ENCODE measurements at places on chromosomes 7 and 10.

DNA sequence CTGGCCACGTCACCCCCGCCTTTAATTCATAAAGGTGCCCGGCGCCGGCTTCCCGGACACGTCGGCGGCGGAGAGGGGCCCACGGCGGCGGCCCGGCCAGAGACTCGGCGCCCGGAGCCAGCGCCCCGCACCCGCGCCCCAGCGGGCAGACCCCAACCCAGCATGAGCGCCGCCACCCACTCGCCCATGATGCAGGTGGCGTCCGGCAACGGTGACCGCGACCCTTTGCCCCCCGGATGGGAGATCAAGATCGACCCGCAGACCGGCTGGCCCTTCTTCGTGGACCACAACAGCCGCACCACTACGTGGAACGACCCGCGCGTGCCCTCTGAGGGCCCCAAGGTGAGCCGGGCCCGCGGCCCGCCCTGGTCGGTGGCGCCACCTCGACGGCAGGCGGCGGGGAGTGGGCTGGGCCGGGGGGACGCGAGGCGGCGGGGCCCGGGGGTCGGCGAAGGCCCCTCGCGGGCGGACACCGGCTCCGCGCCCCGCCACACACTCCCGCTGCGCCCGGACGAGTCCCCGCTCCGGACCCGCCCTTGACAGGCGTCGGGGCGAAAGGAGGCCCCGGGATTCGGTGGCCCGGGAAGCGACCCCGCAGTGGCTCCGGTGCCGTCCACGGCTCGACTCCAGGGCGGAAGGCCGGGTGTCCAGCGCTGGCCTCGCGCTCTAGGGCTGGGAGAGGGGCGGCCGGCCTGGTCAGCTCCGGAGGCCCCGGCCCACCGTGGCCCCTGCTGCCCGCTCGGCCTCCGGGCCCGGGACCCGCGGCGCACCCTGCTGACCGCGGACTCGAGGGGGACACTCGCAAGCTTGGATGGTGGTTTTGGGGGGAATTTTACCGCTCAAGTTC lies 557 bp downstream of the BAG3 start:
- DNase-seq, result no peak

- no peak for DNase-seq
Observed at GRCh38 chr7:135466442-135467206, 43.3 kb downstream of the CNOT4 start.

- DNase-seq, result no peak
Observed at GRCh38 chr10:119331061-119331460, 123.7 kb downstream of the GRK5 start.

GRCh38 chr10:113736576-113736975 lies 14.9 kb upstream of the PLEKHS1 start:
- DNase-seq, result peak; percentile 54

DNA sequence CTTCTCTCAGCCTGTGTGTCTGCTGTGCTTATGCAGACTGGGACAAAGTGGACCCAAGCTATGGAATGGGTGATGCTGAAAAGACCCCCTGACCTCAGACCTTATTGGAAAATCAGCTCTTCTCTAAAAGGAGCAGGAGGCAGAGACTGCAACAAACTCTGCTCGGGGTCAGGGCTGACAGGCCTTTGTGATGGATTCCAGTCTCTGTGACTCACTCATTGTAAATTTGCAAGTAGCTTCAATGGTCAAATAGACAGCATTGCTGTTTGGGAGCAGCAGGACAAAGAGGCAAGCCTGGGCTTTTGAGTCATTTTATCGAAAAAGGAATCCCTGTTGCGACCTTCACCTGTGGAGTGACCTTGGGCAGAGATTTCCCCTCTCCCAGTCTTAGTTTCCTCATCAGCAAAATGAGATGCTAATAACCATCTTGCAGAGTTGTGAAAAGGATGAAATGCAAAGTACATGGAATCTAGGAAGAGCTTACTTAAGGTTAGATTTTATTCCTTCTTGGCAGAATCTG lies 26.1 kb upstream of the GPR26 start:
- DNase-seq, result peak; percentile 40

DNA sequence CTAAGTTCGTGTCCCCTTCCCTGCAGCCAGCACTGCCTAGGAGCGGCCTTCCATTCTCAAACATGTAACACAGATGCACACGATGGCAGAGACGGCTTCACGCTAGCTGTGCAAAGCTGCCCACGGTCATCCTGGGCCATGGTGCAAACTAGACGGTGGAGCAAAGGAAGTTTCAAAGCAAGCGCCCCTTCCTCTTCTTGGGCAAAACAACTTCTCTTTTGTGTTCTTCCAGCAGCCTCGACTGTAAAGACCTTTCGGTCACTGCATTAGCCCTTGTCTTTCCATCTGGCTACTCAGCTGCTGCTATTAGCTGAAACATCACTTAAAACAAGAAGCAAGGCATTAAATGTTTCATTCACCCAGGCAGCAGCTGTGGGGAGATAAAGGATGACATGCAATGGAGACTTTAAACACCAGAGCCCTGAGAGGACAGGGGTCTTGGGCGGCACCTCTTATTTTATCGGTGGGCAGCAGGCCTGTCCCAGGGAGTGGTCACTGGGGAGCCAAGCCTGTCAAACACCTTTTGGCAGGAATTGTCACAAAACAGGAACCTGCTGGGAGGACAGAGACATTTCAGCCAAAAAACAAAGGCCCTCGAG lies 214.8 kb downstream of the KLF6 start:
- DNase-seq, result no peak

- DNase-seq, result no peak
Observed at GRCh38 chr7:157405914-157406810, 69.4 kb downstream of the DNAJB6 start.

- no peak for DNase-seq
Observed at GRCh38 chr7:930975-931758, 23.3 kb downstream of the ADAP1 start.

GRCh38 chr10:26857991-26858706 lies 2.6 kb downstream of the ABI1 start:
- DNase-seq, result peak; percentile 34

GRCh38 chr10:93995598-93996271 lies 2.0 kb downstream of the PLCE1 start:
- DNase-seq, result peak; percentile 57

DNA sequence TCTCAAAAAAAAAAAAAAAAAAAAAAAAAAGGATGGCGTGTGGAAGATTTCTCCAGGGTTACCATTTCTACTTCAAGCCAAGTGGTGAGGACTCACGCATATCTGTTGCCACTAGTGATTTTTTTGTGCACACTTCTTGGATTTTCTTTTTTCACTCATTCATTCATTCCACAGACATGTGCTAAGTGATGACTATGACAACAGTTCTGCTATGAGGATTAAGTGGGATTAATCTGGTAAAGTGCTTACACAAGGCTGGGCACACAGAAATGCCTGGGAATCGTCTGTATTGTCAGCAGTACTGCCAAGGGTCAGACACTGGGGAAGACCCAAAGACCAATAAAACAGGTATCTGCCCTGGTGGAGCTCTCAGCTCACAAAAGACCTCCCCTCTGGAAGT lies 6.3 kb upstream of the OPN1SW start:
- no peak for DNase-seq

DNA sequence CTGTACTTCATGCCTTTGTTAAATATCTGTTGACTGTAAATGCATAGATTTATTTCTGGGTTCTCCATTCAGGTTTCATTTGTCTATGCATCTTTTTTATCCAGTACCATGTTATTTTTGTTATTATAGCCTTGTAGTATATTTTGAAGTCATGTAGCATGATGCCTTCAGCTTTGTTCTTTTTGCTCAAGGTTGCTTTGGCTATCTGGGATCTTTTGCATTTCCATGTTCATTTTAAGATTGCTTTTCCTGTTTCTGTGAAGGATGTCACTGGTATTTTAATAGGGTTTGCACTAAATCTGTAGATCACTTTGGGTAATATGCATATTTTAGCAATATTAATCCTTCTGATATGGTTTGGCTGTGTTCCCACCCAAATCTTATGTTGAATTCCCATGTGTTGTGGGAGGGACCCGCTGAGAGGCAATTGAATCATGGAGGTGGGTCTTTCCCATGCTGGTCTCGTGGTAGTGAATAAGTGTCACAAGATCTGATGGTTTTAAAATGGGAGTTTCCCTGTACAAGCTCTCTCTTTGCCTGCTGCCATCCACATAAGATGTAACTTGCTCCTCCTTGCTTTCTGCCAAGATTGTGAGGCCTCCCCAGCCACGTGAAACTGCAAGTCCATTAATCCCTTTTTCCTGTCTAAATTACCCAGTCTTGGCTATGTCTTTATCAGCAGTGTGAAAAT lies 302.8 kb upstream of the SEMA3C start:
- no peak for DNase-seq

GRCh38 chr10:69934768-69935167 lies 117.9 kb upstream of the MACROH2A2 start:
- no peak for DNase-seq

GRCh38 chr7:30472784-30473775 lies 5.5 kb downstream of the NOD1 start:
- DNase-seq, result peak; percentile 88

DNA sequence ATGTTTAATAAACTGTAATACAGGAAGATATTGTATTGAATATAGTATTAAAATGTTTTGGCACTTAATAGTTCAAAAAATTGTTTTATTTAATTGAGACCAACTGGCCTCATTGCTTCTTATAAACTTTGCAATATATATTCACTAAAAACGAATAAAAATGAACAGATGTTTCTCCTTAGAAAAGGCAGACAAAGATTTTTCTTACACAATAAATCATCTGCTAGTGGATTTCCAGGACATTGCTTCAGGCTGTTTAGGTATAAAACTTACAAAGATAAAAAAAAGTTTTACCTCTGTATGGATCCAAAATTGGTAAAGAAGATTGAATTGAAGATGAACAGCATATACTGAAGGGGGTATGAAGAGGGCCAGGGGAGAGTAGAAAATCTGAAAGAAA lies 143.6 kb downstream of the AGMO start:
- DNase-seq, result no peak

DNA sequence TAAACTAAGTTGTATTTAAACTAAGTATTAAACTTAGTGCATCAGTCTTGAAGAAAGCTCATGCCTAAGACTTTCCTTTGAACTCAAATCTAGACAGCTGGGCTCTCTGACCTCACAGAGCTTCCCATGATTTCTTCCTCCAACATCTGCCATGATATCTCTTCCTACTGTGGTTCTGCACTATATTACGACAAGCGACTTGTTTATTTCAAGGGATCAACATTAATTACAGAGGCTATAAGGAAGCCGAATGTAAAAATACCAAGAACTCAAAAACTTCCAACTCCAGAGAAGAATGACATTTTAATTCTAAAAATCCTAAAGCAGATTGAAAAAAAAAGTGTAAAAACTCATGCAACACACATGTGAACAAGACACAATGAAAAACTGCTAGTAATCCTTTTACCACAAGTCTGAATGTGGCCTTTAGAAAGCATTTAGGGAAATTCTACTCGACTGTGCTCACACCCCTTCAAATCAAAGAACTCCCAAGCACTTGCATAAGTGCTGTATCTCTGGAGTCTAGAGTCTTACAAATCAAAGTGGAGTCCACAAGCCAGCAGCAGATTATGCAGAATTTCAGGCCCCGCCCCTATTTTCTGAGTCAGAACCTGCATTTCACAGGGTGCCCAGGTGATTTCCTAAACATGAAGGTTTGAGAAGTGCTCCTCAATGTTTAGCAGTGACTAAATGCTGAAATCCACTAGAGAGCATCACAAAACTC lies 22.7 kb upstream of the WASHC2A start:
- peak; percentile 1 for DNase-seq

GRCh38 chr10:76291175-76291574 lies 859.8 kb downstream of the LRMDA start:
- DNase-seq, result peak; percentile 46

- DNase-seq, result no peak
Observed at GRCh38 chr7:100567031-100567730, 6.5 kb downstream of the SAP25 start.

GRCh38 chr10:105262666-105263065 lies 621.6 kb downstream of the SORCS3 start:
- DNase-seq, result peak; percentile 49

DNA sequence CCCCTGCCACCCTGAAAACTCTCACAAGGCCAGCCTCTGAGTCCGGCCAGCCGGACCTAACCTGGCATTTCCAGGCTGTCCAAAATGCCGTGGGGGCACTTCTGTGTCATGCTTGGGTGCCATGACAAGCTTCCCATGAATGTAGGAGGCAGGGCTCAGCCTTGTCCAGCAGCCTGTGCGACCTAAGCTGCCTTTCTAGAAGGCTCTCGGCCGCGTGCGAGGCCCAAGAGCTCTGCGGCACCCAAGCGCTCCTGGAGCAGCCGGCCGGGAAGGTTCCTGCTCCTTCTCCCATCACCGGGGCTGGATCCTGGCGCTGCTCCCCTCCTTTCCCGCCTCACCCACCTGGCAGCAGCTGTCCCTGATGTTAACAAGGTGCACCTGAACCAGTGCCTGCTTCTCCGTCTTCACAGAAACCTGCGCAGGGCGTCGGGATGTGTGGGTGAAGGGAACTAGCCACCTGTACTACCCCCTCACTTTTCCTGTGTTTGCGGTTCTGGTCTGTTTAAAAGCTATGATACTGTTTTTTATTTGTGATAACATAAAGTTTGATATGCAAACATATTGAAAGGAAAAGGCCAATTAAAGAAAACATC lies 6.1 kb downstream of the GPER1 start:
- no peak for DNase-seq

GRCh38 chr10:18497806-18498369 lies 153.5 kb downstream of the NSUN6 start:
- no peak for DNase-seq

DNA sequence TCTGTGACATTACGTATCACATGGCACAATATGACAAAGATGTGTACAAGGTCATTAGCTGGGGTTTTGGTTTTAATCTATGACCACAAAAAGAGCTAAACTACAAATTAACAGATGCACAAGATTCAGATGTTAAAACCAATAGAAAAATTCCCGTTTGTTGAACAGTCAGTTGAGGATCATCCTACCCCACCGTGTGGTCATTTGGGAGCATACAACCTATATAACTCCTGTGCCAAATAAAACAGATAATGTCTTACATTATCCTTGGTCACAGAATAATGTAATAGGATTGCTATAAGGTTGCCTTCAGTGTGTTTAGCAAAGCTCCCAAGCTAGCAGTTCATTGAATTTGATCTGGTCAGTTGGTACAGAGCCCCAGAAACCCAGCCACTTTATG lies 28.2 kb downstream of the ASNS start:
- no peak for DNase-seq

DNA sequence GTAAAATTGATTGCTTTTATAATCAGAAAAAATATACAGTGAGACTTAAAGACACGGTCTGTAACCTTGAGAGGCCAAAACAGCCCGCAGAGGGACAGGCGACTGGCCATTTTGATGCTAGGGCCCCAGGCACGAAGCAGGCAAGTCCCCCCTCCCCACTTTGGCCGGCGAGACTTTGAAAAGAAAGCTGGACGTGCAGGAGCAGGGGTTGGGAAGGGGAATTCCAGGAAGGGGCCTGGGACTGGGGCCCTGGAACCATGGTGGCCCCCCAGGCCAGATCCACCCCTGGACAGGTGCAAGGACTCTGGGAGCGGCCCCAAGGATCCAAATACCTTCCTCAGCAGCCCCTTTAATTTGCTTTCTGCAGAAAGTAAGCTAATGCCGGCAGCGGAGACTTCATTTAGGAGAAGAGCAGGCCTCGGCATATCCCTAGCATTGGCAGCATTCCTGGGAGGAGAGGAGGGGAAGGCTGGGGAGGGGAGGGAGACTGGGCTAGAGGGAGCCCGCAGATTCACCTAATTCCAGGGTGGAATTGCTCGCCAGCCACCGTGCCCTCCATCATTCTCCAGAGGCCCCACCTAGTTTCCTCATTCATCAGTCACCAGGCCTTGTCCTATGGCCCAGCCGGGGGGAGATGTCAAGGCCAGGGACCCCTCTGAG lies 24.9 kb upstream of the TNRC18 start:
- DNase-seq, result peak; percentile 29

GRCh38 chr7:148915211-148915610 lies 31.1 kb upstream of the EZH2 start:
- no peak for DNase-seq

Measured in fibroblast of skin of right quadriceps (primary cell).